ENCODE measurements at places on chromosomes 6 and 20.
A peak's percentile ranks its signal among the peaks of the same experiment; 100 is the strongest.

- no peak for DNase-seq
Observed at GRCh38 chr6:101650402-101651100, 257.0 kb downstream of the GRIK2 start.

- DNase-seq: no peak
Observed at GRCh38 chr6:108565091-108565766, 4.5 kb downstream of the FOXO3 start.

DNA sequence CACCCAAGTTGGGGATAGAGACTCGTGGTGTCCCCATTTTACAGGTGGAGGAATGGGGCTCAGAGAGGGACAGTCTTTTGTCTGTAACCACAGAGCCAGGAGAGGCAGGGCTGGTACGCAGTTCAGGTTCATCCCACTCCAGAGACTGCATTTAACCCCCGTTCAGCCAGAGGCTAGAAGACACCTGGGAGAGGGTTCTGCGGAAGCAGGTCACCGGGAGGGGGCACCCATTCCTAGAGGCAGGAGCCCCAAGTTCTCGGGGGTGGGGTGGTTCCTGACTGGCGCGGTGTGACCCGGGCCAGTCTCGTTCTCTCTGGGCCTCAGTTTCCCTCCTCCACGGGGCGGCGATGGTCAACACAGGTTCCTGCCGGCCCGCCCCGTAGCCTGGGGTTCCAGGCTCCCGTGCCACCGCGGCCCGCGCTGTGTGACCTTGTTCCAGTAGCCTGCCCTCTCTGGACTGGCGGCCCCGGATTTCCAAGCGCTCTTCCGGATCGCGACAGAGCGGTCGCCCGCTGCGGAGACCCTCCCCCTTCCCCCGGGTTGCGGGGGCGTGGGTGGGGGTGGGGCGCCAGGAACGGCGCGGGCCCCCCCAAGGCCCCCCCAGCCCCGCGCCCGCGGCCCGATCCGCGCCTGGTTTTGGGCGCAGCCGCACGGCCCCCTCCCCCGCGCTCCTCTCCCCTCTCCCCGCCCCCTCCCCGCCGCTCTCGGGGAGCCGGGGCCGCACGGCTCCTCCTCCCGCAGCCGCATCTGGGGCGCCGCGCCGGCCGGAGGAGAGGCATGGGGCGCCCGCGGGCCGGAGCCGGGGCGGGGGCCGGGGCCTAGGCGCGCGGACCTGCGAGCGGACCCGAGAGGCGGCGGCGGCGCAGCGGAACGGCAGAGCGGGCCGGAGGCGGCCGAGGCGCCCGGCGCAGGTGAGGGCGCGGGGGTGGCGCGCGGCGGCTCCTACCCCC is at the start of gene DLGAP4:
DLGAP4 (plus strand) TSS at position 738 of the 950 bp plus-strand sequence. CDS start 125,379 bp downstream, outside the sequence.
- no peak for DNase-seq

DNA sequence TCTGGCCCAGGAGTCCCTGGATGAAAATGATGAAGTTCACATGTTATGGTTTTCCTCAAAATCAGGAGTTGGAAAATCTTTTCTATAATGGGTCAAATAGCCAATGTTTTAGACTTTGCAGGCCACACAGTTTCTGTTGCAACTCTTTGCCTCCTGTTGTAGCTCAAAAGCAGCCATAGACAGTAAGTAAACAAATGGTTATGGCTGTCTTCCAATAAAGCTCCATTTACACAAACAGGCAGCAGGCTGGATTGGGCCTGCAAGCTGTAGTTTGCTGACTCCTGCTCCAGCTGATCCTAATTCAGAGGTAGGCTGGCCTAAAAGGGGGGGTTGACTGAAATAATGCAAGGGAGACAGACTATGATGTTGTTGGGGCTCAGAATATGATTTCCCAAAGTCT is 33.0 kb downstream of the METTL24 start:
- DNase-seq: no peak

- DNase-seq: peak; percentile 52
Observed at GRCh38 chr20:63224412-63225081, 8.6 kb upstream of the YTHDF1 start.

All from hepatic stellate cell (primary cell).